ENCODE measurements at places on chromosomes 2 and 18. TPM values are rescaled to one million over a fixed set of nuclear protein-coding genes. Genes with fewer than 3 reads are reported as not detected.

Gene DCDC2C
- not detected for total RNA-seq

Gene CCDC138
- total RNA-seq, result 1.2 TPM

Gene IL37
- total RNA-seq, result not detected

Gene SYT4
- 1.2 TPM for total RNA-seq

Gene TEX44
- total RNA-seq, result not detected

Gene CHST9
- total RNA-seq, result 8.3 TPM

Gene SLC5A7
- 0.11 TPM for total RNA-seq

Gene KCNG2
- not detected for total RNA-seq

Gene MC2R
- total RNA-seq, result not detected

Gene HDAC4
- 30.7 TPM for total RNA-seq

Gene FAM161A
- 0.60 TPM for total RNA-seq

Gene RHOB
- total RNA-seq, result 208 TPM

DNA sequence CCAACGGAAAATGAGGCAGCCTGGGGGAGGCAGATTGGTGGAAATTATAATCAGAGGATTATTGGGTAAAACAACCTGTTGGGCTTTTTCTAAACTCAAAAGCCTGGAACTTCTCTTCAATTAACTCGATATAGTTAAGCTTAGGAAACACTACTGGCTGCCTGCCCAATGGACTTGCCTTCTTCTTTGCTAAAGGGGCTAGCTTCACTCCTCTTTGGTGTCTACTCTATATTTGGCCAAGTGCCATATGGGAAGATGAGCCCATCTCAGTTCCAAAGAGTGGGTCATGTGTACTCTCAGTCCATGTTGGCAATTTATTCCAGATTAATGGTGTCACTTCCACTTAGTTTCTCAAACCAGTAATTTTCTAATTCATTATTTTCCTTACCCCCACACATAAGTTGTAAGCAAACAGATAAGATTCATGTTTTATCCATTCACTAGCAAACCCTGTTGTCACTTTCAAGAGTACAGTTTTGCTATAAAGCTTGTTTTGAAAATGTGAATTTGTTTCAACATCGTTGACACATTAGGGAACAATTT is 34.3 kb downstream of the DARS1 start:
- DNase-seq, result no peak

GRCh38 chr2:239067196-239067865 is 219.4 kb downstream of the TWIST2 start:
- DNase-seq, result no peak

- no peak for DNase-seq
Observed at GRCh38 chr2:149743842-149744448, 156.4 kb upstream of the MMADHC start.

- DNase-seq, result no peak
Observed at GRCh38 chr2:83081826-83082690, 1377.0 kb downstream of the SUCLG1 start.

DNA sequence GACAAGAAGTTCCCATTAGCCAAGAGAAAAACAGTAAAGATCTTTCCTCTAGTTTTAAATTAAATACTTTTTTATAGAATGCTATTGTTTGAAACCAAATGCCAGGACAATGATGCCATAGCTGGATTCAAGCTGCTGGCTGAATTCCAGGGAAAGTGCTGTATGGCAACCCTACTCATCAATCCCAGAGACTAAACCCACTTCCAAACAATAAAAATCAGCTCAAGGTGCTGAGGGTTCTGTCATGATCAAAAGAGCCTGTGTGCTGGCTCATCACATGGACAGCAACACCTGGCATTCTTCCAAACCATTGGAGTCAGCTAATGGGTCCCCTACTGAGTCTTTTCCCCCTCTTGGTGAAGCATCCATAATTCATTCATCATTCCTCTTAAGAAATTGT is 53.7 kb upstream of the PARD3B start:
- DNase-seq, result no peak

- no peak for DNase-seq
Observed at GRCh38 chr2:191976436-191976835, 129.5 kb upstream of the CAVIN2 start.

- no peak for DNase-seq
Observed at GRCh38 chr2:55148269-55148668, 83.8 kb downstream of the CLHC1 start.

- no peak for DNase-seq
Observed at GRCh38 chr2:32976409-32977063, 29.8 kb downstream of the LTBP1 start.

GRCh38 chr2:127569666-127570065 is 34.2 kb downstream of the MYO7B start:
- DNase-seq, result no peak

DNA sequence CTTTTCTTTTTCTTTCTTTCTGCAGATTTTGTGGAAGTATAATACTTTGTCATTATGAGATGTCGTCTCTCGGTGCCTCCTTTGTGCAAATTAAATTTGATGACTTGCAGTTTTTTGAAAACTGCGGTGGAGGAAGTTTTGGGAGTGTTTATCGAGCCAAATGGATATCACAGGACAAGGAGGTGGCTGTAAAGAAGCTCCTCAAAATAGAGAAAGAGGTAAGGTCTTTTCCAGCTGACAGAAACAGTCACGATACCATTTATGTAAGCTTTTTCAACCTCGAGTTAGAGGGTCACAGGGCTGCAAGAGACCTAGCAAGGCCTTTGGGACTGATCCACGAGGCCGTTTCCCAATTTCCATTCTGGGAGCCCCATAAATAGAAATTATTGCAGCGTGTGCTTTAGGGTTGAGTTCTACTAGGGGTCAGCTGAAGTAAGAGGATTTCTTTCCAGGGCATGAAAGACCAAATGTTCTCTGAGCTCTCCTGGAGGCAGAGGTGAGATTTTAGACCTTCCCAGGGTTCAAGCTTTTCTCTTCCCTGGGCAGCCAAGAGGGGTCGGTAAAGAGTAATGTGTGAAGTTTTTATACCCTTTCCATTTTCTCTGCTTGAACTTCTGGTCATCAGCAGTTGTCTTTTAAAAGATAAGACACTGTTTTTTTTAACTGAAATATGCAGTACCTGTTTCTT is 15.5 kb downstream of the MAP3K20 start:
- no peak for DNase-seq

DNA sequence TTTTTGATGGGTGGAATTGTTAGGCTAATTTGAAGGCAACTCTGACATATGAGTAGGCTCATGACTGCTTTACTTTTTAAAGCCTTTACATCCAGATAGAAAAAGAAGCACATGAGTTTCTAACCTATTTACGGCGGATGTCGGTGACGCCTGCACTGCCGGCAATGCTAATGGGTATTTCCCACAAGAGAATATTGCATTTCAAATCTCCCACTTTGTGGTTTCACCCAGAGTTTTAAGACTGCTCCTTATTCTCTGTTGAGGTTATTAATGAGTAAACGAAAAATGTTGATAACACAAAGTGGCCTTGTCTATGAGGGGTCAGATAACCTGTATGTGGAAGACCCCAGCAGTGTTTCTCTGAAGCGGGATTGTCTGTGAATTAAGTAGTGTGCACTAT is 14.0 kb downstream of the CCDC85A start:
- DNase-seq, result no peak

GRCh38 chr2:16198166-16198912 is 258.0 kb downstream of the MYCN start:
- no peak for DNase-seq

- DNase-seq, result no peak
Observed at GRCh38 chr2:206974551-206974950, 35.2 kb downstream of the CPO start.

DNA sequence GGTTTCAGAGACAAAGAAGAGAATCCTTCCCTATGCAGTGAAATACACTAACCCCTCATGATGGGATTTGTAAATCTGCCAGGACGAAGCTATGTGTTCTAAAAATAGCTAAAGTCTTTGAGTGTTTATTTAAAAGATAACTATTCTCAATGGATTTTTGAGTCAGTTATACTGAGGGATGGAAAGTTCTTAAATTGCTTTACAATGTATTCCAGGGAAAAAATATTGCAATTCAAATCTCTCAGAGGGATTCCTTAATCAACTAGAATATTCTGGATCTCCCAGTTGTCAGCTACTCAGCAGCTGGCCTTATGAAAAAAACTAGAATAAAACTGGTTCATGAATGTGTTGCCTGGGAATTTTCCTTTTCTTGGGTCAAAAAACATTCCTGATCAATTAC is 312.4 kb downstream of the PLCL1 start:
- no peak for DNase-seq

DNA sequence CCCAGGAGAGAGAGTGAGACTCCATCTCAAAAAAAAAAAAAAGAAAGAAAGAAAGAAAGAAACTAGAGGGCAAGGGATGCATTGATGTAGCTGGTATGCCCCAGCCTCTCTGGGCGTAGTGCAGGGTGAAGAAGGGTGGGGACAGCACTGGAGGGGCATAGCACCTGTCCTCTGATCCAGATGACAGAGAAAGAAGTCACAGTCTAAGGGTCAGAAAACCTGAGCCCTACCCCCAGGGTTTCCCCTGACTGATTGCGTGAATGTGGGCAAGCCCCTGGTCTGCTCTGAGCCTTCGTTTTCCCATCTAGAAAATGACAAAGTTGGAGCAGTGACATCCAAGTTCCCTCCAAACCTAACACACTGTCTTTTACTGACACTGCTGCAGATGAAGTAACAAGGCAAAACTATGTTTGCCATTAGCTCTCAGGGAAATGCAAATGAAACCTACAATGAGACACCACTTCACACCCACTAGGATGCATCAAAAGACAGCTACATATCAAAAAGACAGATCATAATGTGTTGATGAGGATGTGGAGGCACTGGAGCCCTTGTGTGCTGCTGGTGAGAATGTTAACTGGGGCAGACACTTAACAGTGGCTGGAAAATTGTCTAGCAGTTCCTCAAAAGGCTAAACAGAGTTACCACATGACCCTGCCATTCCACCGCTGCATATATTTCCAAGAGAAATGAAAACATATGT is 19.5 kb upstream of the YWHAQ start:
- no peak for DNase-seq

DNA sequence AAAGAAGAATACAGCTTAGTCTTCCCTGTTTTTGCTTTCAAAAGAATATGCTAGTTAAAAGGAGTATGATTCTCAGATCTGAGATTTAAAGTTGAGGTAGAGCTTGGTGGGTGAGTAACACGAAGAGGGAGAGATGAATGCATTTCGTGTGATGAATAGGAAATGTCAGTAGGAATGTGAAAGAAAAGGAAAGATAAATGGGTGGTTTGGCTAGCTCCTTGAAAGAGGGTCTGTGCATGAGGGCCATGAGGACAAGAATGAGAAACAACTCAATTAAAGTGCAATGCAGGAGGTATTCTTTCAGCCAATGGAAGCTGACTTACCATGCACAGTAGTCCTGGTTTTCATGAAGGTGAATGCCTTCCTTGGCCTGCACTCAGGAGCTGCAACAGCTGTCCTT is 248.2 kb downstream of the HNMT start:
- DNase-seq, result no peak

DNA sequence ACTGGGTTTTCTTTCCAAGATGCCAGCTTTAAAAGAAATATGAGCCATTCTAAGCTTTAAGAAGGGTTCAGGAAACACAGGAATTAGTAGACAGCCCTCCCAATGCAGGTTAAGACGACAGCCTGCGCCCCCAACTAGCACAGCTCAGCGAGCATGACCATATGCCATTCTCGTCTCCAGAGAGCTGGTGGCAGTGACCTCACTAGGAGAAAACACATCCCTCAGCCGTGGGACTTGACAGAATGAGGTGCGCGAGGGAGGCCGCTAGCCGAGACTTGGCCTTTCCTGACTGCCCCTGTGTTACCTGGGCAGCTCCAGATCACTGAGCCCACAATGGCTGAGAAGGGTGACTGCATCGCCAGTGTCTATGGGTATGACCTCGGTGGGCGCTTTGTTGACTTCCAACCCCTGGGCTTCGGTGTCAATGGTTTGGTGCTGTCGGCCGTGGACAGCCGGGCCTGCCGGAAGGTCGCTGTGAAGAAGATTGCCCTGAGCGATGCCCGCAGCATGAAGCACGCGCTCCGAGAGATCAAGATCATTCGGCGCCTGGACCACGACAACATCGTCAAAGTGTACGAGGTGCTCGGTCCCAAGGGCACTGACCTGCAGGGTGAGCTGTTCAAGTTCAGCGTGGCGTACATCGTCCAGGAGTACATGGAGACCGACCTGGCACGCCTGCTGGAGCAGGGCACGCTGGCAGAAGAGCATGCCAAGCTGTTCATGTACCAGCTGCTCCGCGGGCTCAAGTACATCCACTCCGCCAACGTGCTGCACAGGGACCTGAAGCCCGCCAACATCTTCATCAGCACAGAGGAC is 103.9 kb downstream of the MAPK4 start:
- DNase-seq, result no peak

DNA sequence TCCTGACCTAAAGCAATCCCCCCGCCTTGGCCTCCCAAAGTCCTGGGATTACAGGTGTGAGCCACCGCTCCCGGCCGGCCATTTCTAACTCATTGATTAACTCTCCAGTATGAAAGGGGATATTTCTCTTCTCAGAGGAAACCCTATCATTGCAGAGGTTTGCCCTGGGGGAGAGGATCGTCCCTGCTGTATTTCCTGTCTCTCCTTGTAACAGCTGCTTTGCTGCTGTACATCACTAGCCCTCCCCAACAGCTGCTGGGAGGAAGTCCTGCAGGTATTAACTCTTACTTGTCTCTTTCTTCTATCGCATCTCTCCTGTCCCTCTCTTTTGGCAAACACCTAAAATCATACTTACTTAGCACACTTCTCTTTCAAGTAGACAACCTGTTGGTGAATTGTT is 219.0 kb upstream of the DSEL start:
- peak; percentile 50 for DNase-seq

GRCh38 chr2:18781541-18782280 is 192.3 kb upstream of the NT5C1B start:
- no peak for DNase-seq

DNA sequence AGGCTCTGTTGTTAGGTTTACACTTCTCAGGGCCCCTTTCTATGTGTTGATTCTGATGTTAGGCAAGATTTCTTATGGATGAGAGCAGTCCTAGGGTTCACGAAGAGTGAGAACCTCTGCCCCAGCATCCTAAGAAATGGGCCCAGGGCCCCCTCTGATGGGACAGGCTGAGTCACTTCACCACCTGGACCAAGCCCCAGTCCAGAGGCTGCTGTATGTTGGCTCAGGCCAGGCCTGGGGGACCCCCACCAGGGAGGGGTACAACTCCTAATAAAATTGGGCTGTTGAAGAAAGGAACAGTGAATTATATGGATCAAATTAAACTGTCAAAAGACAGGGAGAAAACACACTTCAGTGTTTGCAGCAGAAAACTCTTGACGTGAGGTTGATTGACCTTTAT is 365.9 kb upstream of the HS6ST1 start:
- no peak for DNase-seq

- no peak for DNase-seq
Observed at GRCh38 chr18:28189400-28190239, 12.7 kb upstream of the CDH2 start.

DNA sequence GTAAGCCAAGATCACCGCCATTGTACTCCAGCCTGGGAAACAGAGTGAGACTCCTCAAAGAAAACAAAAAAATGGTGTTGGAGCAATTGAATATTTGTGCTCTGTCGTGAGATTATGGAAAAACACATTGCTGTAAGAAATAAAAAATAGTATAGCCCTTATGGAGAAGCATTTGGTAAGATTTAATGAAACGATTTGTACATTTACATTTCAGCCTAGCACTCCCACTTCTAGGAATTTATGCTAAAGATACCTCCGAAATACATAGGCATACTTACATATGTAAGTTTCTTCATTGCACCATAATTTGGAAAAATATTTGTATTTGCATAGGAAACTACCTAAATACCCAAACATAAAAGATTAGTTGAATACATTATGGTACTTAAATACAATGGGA is 8.7 kb upstream of the DTNB start:
- DNase-seq, result no peak

GRCh38 chr2:196331851-196332250 is 160.5 kb upstream of the STK17B start:
- no peak for DNase-seq

Data from Right ventricle myocardium inferior (tissue), 1 donor.